HCEC 1CT (cell line): ENCODE measurements at places on chromosomes 2 and 18.

DNA sequence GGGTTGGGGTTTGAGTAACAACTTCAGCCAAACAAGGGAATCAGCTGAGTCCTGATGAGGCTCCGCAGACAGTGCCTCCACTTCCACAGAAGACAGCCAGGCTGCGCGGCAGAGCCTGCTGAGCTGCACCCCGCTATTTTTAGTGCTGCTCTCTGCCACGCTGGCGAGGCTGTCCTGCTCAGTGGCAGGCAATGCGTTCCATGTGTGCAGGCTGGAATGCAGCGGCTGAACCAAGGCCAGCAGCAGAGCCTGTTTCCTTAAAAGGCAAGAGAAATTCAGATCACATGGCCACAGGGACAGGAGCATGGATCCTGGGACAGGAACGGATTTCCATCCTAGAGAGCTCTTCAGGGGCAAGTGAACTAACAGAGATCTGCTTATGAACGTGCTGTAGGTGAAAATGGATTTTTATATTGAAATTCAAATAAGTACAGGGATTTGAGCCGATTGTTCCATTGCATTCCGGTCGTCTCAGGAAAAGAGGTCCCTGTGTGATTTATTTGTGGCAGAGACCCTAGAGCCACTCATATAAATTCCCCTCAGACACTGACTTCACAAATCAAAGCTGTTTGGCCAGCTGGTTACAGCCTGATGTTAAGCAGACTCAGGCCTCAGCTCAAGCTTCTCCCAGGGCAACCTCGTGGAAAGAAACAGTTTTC, 98.7 kb downstream of the COL6A3 start:
- peak; percentile 99 for DNase-seq

DNA sequence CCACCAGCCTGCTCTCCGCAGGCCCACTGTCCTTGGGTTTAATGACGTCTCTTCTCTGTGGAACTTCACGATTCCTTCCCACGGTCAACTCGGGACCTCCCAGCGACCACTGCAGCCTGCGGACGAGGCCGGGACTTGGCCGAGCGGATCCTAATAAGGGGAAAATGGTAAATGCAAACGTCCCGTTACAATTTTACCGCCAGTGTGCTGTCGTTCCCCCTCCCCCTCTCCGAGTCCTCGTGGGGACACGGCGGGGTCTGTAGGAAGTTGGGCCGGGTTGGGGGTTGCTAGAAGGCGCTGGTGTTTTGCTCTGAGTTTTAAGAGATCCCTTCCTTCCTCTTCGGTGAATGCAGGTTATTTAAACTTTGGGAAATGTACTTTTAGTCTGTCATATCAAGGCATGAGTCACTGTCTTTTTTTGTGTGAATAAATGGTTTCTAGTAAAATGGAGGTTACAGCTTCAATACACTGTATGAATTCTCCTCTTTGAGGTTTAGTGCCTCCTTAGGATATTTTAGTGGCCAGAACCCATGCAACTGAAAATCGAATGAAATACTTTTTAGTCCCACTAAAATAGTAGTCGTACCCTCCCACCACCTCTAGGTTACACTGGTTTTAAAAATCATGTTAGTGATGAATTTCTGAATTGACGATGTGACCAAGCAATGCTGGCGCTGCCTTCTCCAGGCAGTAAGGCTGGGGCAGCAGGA, 2.3 kb downstream of the HOXD11 start:
- no peak for DNase-seq

GRCh38 chr18:80159713-80160636, 50.9 kb downstream of the ADNP2 start:
- no peak for DNase-seq

GRCh38 chr2:159516241-159516758, 100.0 kb downstream of the BAZ2B start:
- DNase-seq = peak; percentile 51

GRCh38 chr18:32301361-32301760, 111.5 kb downstream of the MEP1B start:
- DNase-seq = no peak

DNA sequence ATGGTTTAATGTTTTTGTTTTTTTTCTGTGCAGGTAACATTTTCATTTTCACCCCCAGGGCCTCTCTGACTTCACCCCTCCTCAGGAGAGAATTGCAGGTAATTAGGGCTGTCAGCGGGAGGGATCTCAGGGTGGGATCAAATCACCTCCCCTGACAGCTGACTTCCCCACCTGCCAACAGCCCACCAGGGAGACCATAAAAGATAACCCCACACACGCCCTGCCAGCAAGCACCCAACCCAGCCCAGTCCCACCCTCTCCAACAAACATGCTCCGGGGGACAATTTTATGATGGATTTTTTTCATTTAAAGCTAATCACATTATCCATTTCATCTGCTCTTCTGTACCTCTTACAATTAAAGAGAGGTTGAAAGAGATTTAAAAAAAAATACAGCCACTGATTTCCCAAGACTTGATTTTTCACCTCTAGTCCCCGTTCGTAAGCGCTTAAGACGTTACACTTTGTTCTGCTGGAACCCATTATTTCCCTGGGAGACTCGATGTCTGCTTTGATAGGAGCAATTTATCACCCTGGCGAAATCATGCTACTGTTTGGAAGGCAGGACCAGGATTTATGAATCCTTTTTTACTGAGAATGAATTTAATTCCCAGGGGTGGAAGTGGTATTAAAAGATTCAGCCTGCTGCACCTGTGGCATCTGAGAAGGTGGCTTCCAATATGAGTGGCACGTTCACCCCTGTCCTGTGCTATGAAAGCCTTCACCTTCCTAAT, 232.9 kb upstream of the ID2 start:
- no peak for DNase-seq

DNA sequence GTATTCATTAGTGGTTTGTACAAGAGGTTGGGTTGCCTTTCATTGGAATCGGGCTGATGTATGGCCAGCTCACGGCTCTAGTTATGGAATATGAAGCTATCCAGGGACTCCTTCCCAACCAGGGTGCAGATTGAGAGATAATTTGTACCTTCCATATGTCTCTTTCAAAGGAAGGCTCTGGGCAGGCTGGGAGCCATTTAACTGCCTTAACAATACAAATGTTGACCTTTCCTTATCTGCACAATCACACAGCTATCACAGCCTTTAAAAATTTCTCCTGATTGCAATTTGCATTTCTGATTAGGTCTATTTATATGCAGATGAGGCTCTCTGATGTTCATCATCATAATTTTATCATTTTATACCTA, 58.7 kb downstream of the MYO3B start:
- DNase-seq = no peak

- DNase-seq = no peak
These were observed 264.2 kb upstream of the EPAS1 start for GRCh38 chr2:46032996-46033395.

DNA sequence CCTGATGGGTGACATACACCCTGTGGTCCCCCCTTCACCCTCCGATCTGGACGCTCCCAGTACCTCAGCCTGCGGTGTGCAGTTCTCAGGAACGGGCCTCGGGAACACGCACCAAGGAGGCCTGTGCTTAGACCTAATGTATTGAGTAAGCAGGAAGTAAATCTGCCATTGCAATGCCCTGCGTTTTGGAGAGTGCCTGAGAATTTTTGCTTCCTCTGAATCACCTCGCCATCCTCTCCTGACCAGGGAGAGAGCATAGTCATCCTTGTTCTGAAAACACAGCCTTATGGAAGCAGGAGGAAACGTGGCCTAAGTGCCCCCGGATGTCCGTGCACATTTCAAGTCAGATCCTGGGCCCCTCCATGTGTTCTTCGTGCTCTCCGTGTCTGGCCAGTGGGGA, 272.2 kb downstream of the NDUFA10 start:
- no peak for DNase-seq

DNA sequence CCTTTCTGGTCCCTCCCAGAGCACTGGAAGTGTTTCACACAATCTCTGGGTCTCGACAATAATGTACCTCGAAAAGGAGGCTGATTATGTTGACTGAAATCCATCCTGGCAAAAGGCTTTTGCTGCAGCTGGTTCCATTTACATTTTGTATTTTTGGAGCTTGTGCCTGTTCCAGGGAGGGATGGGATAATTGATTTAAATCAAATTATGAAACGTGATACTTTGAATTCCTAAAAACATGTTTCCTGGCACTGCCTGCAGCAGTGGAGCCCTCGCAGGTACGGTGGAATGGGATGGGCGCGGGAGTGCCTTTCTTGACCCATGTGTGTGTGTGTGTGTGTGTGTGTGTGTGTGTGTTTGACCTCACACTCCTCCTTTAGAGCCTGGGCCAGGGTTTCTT, 455.5 kb upstream of the MEIS1 start:
- DNase-seq = no peak

DNA sequence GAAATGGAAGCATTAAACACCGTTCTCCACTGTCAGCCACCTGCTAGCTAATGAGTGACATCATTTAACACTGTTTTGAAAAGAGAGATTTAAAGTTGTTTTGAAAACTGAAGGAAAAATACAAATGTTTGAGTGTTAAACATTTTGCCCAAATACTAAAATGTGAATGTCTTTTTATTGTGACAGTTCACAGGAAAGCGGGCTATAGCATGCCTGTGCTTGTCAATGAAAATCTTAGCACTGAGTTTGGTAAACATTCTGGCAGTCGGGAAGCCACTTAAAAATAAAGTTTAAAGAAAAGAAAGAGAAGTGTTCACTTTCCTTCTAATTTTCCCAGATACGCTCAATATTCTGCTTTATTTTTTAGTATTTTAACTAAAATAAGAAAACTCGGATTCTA, 40.3 kb upstream of the SMIM21 start:
- no peak for DNase-seq

DNA sequence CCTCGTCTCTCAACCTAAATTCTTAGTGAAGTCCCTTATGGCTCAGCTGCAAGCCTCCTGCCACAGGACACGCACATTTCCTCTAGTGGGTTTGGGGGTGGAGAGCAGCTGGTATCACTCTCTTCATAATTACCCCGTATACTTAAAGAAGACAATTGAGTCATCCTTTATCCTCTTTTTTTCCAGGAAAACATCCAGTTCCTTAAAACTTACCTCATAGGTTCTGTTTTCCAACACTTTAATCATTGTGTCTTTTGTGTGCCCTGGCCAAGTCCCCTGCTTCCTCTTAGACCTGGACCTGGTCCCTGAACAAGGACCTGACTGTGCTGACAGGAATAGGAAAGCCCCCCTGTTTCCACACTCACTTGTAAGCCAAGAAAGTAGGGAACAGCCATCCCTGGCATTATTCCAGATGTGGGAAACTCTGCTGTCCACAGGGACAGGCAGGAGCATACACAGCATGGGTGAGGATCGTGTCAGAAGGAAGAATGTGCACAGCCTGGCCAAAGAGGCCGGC, 42.3 kb upstream of the MYO1B start:
- peak; percentile 90 for DNase-seq

DNA sequence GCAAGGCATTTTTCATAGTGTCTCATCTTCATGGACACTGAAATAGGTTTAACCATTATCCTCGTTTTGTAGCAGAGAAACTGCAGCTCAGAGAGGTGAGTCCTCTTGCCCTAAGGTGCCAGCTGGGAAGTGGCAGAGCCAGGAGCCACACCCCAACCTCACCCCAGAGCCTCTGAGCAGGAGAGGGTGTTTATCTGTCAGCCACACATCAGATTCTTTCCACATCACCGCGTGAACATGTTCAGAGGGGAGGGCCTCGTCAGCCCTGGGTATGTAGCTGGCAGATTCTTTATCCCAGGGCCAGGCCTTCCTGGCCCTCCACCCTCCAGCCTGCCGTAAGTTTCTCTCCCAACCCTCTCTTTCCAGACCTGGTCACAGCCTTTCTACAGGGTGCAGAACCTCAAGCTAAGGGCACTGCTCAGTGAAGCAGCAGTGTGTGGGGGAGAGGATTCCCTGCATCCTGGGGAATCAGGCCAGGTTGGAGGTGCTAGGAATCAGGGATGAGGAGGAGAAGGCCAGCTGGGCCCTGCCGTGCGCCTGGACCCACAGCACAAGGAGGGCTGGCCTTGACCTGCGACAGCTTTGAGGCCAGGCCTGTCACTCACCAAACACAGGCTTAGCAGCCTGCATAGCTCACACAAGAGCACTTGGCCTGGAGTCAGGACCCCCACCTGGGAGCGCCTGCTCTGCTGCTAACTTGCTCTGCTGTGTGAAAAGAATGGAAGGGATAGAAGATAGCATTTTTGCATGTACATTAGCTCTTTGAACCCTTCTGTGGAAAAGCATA, 111.3 kb upstream of the MCFD2 start:
- DNase-seq = no peak

GRCh38 chr2:140695155-140695554, 1435.7 kb downstream of the LRP1B start:
- peak; percentile 91 for DNase-seq

DNA sequence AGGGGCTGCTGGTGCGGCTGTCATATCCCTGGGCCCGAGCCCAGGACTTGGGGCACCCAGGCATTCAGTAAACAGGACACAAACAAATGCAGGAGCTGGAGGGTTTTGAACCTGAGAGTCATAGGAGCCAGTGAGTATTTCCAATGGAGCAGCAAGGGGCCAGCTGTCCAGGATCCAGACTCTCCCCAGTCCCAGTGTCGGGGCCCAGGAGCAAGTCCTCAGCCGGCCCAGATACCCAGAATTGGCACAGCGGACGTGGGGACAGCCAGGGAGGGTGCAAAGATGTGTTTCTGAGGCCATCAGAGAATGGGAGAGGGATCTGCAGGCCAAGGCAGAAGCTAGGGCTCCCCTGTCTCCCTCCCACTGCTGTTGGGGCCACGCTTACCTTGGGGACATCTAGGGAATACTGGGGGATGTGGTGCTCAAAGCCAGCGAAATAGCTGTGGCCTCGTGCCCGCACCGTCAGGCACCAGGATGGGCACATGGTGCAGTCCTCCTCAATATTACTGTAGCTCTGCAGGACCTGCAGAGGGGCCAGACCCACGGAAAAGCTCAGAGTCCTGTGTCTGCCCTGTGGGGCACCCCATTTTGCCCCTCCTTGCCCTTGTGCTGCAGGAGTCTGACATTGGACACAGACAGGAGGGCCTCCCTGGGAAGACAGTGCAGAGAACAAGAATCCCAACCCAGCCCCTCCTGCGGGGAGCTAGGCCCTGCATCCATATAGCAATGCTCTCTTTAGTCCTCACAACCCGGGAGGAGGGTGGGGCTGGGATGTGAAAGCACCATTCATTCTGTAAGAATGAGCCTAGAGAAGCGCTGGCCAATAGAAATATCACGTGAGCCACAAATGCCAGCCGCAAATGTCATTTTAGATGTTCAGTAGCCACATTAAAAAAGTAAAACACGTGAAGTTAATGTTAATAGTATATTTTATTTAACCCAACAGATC, 15.4 kb downstream of the CFAP65 start:
- DNase-seq = no peak

DNA sequence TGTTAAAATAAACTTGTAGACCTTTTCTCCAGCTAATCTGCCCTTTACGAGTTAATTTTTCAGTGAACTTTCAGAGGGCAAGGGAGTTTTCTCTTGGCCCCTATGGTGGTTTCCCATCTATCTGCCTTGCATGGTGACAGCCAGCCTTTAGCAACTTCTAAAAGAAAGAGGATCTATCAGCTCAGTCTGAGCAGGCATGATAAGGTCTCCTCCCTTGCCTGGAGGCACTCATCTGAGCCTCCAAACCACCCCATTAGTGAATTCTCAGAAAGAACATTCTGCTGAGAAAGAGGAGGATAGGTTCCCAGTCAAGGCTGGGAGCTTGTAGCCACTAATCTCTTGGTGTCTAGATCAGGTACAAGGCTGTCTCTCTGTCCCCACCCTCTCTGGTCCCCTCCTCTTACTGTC, 10.7 kb upstream of the GYPC start:
- no peak for DNase-seq

- DNase-seq = no peak
These were observed 3.7 kb downstream of the NFATC1 start for GRCh38 chr18:79399275-79400081.
